ENCODE measurements at places on chromosomes 3 and 15. TPM values are rescaled to one million over a fixed set of nuclear protein-coding genes. Genes with fewer than 3 reads are reported as not detected.
A peak's percentile ranks its signal among the peaks of the same experiment; 100 is the strongest.

Gene TLE3
- 34.7 TPM for total RNA-seq

- no peak for DNase-seq
These were observed 529.7 kb upstream of the IL12A start for GRCh38 chr3:159458982-159459381.

Gene OXSM
- total RNA-seq = 11.2 TPM

GRCh38 chr3:100033184-100033583 lies 81.1 kb downstream of the FILIP1L start:
- peak; percentile 67 for DNase-seq

Gene GP9
- not detected for total RNA-seq

GRCh38 chr15:63601704-63602185 lies 4.6 kb downstream of the FBXL22 start:
- DNase-seq = peak; percentile 55

Gene SLC22A14
- not detected for total RNA-seq

DNA sequence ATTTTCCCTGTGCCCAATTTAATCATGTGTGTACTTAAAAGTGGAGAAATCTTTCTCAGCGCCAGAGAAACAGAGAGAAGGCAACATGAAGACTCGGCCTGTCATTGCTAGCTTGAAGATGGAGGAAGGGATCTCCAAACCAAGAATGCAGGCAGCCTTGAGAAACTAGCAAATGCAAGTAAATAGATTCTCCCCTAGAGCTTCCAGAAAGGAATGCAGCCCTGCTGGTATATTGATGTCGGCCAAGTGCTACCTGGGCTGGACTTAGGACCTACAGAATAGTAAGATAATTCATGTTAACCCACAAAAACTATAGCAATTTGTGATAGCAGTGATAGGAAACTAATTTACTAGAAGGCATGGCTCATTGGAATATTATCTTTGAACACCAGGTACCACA lies 150.9 kb upstream of the ABI3BP start:
- no peak for DNase-seq

- DNase-seq = peak; percentile 56
These were observed 3.4 kb upstream of the RFTN1 start for GRCh38 chr3:16516695-16517481.

DNA sequence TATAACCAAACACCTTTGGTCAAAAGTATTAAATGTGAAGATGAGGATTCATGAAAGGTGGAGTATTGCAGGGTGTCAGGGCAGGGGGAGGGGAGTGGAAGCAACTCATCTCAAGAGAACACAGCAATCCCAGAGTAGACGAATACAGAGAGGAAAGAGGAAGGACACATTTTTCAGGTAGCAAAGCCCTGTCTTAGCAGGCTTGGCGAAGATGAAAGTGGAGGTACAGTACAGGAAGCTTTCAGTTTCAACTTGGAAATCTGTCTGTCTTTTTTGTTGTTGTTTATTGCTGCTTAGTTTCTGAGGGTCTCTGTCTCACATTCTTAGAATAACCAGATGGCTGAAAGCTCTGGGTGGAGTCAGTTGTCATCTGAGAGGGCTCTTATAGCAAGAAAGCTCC lies 80.8 kb upstream of the GPR149 start:
- no peak for DNase-seq

Gene QRICH1
- 88.7 TPM for total RNA-seq

Gene MYZAP
- 3.5 TPM for total RNA-seq

Gene CYP1A2
- total RNA-seq = not detected

DNA sequence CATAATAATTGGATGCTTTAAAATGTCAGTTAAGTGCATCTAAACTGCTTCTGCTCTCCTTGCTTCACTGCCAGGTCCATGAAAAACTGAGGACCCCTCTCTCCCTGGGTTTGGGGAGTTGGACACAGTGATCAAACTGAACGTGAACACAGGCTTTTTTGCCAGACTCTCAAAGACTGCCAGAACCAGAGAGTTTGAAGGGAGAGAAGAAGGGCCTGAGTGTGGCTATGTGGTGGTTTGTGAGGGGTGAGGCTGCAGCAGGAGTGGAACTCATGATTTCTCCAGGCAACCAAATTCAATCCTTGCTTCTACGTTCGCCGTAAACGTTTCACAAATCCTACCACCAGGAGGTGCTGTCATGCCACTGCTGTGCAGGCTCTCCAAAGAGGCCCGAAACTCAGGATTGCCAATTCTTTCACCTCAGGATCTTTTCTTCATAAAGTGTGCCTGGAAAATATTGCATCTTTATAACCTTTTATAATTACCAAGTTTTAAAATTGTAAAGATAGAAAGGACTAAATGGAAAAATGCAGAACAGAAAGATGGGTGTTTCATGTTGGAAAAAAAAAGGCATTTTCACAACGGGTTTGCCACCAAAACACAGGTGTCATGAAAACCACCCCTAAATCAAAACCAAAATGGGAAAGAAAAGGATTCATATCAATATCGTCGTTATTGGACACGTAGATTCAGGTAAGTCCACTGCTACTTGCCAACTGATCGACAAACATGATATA lies 19.7 kb downstream of the TM4SF4 start:
- peak; percentile 84 for DNase-seq

Gene WDR93
- not detected for total RNA-seq

DNA sequence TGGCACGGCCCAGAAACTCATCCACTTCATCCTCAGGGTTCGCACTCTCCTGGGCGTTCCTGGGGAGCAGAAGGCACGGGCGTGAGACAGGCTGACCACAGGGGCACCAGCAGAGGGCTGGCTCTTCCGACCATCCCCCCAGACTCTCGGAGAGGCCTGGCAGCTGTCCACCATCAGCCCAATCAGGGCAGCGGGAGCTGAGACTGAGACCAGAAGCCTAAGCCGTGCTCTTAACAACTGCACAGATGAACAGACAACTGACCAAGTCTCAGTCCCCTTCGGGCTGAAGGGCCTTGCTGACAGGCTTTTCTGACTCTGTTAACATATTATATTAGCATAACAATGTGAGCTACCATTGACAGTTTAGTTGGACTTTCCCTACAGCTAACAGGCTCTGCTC lies 118.0 kb downstream of the SEC22A start:
- peak; percentile 54 for DNase-seq

GRCh38 chr15:55916666-55917409 lies 76.6 kb downstream of the NEDD4 start:
- DNase-seq = peak; percentile 42

GRCh38 chr3:114823061-114823460 lies 324.0 kb downstream of the ZBTB20 start:
- DNase-seq = no peak

GRCh38 chr3:20811631-20812030 lies 625.6 kb upstream of the SGO1 start:
- no peak for DNase-seq

GRCh38 chr3:56086355-56086754 lies 381.9 kb downstream of the ERC2 start:
- no peak for DNase-seq

Gene IL17RB
- total RNA-seq = 1.0 TPM

- DNase-seq = no peak
These were observed 1075.6 kb downstream of the FHIT start for GRCh38 chr3:60175680-60176079.

DNA sequence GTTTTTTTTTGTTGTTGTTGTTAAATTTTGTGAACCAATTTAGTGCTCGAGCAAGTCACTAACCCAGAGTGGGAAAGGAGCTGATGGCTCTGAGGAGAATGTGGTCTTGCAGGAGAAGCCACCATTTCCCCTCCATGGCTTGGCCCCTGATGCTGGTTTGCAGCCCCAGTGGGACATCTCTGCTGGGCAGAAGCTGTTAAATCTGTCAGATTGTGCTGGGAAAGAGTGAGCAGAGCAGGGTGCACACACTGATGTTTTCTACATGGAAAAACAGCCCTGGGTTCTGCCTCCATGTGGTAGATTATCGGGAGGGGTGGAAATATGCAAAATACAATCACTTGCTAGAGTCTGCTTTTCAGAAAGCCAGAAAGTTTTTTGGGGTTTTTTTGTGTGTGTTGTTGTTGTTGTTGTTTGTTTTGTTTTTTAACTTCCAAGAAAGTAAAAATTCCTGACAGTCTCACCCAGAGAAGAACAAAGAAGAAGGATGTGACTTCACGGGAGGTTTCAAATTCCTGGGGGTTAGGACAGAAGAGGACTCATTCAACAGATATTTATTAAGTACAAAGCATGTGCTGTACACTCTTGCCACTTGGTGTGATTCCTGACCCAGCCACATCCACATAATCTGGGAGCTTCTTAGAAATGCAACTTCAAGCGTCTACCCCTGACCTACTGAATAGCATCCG lies 133.7 kb downstream of the FOXB1 start:
- DNase-seq = no peak

Gene MESP2
- total RNA-seq = not detected

DNA sequence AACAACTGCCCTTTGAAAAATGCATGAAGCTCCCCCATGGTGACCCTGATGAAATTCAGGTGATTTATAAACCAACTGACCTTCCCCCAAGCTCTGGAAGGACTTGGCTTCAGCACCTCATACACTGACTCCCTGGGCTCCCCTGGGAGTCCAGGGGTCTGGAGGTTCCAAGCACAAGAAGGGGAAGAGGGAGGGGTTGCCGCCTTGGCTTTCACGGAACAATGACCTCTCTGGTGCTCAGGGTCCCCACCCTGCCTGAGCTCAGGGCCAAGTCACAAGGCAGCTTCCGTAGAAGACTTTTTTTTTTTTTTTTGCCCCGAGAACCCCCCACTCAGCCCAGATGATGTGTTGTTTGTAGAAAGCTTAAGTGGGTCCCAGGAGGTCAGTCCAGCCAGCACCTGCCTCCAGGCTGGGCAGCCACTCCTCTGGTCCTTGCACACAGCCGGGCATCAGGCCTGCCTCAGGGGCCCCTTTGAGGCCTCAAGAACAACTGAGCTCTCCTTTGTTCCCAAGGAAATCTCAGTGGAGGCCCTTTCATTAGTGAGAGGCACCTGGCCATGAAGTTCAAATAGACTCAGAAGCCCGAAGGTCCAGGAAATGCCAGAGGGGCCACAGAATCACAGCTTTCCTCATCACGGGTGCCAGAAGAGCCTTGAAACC lies 14.0 kb upstream of the ALAS1 start:
- no peak for DNase-seq

DNA sequence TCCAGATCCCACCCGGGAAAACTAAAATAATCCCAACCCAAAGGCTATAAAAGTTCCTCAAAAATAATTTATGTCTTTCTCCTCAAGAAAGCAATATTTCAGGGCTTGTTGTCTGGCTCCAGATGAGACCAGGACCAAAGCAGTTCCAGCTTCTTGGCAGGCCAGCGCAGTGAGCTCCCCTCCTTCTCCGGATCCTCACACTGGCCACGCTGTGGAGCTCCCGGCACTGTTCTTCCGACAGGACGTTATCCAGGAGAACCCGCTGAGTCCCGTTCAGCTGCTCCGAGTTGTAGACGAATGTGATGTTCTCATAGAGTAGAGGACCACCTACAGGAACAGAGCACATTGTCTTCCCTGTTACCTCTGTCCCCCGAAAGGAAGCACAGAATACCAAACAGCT lies 146.3 kb downstream of the P3H2 start:
- no peak for DNase-seq

DNA sequence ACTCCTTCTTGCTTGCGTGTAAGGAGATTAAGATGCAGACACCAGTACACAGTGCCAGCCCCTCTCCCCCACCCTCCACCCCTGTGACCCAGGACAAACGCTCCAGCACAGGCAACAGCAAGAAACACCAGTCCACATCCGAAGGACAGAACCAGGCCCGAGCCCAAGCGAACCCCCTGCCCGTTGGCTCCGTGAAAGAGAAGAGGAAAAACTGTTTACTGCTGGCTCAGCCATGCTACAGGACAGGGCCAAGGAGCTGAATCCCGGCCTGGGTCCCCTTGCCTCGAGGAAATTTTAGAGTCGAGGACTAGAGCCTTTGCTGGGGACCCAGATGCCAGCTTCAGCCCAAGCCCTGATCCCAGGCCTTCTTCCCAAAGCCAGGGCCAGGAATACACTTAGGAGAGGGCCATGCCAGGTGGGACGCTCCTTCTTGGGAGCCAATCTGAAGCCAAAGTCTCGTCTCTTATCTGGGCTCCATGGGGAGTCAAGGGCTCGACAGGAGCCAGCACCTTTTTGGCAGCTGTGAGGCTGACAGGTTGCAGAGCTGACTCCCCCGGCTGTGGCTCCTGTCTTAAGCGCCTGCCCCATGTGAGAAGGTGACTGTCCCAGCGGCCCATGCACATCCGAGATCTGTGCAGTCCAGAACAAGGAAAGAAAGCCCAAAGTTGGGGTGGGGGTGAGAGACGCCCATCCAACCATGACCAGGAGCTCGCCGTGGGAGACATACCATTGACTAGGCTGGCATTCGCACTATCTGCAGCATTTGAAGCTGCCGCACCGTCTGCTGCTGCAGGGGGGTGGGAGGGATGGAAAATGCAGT lies 63.8 kb upstream of the SEC13 start:
- no peak for DNase-seq

- DNase-seq = no peak
These were observed 36.8 kb upstream of the NIT2 start for GRCh38 chr3:100297784-100298183.

Gene TRPM1
- not detected for total RNA-seq

- DNase-seq = no peak
These were observed 8.6 kb downstream of the GPX1 start for GRCh38 chr3:49349348-49350114.

DNA sequence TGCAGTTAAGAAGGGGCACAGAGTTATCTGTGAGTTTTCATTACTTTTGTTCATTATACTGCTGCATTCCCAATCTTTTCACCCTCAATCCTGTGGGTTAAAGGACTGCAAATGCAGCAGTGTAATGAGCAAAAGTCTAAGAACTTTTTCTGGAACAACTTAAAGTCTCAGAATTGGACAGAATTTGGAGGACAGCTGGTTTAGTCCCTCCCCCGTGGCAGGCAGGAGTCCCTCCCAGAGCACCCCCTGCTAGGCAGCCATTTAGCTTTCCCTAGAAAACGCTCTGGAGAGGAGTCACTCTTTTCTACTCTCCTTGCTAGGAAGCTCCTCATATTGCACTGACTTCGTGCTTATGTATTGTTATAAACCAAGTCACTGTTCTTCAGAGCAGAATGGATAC lies 156.3 kb upstream of the UBE2E1 start:
- no peak for DNase-seq

GRCh38 chr3:188270423-188270972 lies 116.5 kb downstream of the LPP start:
- DNase-seq = peak; percentile 61

Gene CACNA2D3
- 2.5 TPM for total RNA-seq

GRCh38 chr15:40244961-40245523 lies 6.2 kb downstream of the PAK6 start:
- peak; percentile 53 for DNase-seq

DNA sequence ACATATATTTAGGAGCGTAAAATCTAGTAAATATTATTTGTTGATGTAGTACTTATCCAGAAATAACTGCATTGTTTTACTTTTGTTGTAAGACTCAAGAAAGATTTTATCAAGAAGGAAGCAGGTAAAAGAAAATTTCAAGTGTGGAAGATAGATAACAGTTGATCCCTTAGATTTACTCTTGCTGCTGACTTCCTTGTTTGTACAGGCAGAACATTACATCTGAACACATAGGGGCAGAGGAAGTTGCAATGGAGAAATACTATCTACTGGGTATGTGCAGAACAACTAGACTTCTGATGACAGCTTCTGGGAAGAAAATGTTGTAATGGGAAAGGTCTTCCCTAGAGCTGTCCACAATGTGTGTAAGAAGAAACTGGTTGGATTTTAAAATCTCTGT lies 350.6 kb downstream of the NLGN1 start:
- DNase-seq = no peak

All from tongue (tissue), 3 donors.